ENCODE measurements at places on chromosomes 1 and 21.

GRCh38 chr1:3691421-3692204 lies 39.3 kb downstream of the TP73 start:
- no peak for DNase-seq

- no peak for DNase-seq
Measured at GRCh38 chr1:110338309-110338885, 780 bp upstream of the RBM15 start.

DNA sequence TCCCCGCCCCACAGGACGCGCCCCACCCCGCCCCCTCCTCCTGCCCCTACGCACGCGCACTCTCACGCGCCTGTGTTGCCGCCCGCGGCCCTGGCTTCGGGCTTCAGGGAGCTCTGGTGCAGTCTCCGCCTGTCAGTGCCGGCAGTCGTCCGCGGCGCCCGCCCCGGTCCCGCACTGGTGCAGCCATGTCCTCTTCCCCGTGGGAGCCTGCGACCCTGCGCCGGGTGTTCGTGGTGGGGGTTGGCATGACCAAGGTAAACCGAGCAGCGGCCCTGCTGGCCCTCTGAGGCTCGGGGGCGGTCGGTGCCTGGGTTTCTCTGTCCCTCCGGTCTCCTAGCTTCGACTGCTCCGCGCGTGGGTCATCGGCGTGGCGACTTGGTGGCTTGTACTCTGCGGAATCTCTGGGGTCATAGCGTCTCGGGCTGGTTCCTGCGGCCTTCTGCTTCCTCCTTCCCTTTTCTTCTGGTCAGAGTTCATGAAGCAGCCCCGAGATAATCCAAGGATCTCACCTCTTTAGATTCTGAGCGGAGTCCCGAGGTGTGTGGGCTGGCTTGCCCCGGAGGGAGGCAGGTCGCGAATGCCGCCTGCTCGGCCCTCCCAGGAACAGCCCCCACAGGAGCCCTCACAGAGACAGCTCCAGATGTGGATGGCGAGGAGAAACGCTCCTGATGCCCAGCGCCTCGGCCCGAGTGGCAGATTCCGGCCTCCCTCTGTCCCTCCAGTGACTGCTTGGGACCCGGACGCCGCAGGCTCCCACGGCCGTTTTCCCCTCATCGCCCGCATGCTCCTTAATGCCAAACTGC lies at the start of gene SCP2:
TSS of gene SCP2 (plus strand) at position 65 of the 803 bp plus-strand sequence. CDS start at position 186, 121 bp downstream.
- DNase-seq, result peak; percentile 62

DNA sequence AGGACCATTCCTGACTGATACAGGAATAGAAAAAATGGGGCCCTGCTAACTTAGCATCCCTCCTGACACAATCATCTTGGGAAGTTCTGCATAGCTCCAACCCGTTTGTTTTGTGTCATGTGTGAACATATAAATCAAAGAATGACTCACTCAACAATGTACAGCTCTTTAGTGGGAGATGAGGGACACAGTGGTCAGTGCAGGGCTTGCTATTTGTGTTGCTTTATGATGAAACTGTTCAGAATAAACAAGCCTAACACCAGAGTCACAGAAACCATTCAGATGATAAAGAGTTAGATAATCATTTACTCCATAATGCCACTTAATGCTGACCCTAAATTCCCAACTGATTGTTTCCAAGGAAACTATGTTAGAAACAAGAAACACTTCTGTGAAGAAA lies 154.2 kb upstream of the ZNHIT6 start:
- peak; percentile 40 for DNase-seq

- DNase-seq, result no peak
Measured at GRCh38 chr21:43961382-43961909, 50.7 kb upstream of the TRAPPC10 start.

- DNase-seq, result no peak
Measured at GRCh38 chr1:15833842-15834405, 13.6 kb upstream of the SPEN start.

GRCh38 chr1:230083746-230084407 lies 16.8 kb downstream of the GALNT2 start:
- no peak for DNase-seq

- DNase-seq, result peak; percentile 90
Measured at GRCh38 chr1:91555821-91556531, 55.3 kb downstream of the CDC7 start.

DNA sequence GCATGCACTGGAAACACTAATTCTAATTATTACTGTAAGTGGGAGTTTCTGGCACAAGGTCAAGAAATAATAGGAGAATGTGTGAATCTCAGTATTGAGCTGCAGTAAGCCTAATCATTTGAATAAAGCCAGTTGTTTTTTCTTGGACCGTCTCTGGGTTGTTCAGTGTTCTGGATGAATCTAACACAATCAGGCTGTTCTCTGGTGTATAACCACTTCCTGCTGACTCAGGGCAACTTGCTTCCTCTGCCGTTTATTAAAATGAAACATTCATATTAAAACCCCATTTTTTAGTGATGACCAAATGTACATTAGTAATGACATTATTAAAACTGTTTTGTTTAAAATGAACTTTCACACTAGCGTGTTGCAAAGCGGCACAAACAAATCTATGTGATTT lies 273.1 kb upstream of the SNX7 start:
- DNase-seq, result peak; percentile 94

DNA sequence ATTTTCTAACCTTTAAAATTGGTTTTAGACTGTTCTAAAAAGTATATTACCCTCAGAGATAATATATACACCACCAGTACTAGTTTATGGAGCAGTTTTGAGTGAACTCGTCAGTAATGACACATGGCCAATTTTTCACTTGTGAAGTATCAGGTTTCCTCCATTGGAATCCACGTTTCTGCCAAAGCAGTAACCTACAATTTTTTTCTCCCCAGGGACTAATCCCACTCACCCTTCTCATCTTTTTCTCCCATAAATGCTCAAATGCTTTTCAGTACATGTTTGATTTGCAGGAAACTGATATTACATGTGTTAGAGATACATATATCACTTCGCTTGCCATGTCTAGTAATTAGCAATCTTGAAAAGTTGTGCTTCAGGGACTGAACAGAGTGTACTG lies 94.1 kb downstream of the COL24A1 start:
- peak; percentile 65 for DNase-seq

- DNase-seq, result no peak
Measured at GRCh38 chr21:45276596-45276995, 11.1 kb downstream of the POFUT2 start.

DNA sequence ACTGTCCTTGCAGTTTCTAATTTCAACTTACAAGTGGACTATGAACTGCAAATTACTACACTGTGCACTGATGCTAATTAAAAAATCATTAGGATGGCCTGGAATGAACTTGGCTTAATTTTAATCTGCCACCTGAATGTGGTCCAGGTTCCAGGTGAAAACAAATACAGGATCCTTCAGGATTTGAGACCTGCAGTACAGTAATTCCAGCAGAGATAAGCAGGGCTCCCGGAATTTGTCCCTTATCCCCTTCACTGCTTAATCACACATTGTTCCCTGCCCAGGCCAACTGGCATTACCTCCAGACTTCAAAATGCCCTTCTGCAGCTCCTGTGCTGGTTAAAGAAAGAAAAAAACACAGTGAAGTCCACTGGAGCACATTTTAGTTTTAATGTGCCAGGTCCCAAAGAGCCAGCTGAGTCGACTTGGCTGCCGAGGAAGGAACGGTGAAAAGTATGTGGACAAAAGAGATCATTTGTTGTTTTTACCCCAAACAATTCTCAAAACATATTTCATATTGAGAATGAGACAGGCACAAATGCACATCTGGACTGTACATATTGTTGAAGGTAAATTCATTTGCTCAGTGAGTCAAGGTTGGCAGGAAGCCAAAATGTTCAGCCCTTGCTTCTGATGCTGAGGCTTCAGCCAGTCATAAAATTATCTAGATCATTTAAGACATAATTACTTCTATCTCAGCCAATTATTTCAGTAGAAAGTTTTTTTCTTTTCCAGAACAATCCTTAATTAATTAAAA lies 28.3 kb downstream of the DEGS1 start:
- peak; percentile 80 for DNase-seq

DNA sequence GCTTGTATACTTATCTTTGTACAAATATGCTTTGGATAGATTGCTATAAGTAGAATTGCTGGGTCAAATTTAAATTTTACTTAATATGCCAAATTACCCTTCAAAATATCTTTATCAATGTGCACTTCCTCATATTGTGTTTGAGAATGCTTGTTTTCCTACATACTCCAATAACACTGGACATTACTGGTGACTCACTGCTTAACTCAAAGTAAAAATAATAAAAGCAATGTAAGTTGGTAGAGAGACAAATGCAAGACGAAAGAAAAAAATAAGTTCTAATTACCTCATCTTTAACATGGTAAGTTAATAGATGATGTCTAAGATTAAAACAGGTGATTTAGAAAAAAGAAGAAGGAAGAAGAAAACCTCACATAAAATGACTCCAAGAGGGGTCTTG lies 7.9 kb upstream of the SH3GLB1 start:
- peak; percentile 43 for DNase-seq

- DNase-seq, result no peak
Measured at GRCh38 chr1:245099401-245099800, 55.4 kb upstream of the KIF26B start.

GRCh38 chr1:89129911-89130310 lies 4.0 kb upstream of the GBP2 start:
- no peak for DNase-seq

- DNase-seq, result peak; percentile 45
Measured at GRCh38 chr1:200907611-200908097, 13.0 kb downstream of the INAVA start.

GRCh38 chr21:46180079-46180722 lies 4.1 kb downstream of the SPATC1L start:
- no peak for DNase-seq

DNA sequence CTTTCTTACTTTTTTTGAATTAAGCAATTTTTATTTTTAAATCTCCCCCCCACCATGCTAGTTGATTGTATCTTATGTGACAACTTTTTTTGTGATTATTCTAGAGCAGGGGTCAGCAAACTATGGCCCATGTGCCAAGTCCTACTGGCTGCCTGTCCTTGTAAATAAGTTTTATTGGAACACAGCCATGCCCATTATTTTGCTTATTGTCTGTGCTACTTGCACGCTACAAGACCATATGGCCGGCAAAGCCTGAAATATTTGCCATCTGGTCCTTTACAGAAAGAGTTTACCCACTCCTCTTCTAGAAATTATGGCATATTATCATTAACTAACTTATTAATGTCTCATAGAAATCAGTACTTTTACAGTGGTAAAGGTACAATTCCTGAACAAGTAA lies 51.7 kb downstream of the AK5 start:
- no peak for DNase-seq

DNA sequence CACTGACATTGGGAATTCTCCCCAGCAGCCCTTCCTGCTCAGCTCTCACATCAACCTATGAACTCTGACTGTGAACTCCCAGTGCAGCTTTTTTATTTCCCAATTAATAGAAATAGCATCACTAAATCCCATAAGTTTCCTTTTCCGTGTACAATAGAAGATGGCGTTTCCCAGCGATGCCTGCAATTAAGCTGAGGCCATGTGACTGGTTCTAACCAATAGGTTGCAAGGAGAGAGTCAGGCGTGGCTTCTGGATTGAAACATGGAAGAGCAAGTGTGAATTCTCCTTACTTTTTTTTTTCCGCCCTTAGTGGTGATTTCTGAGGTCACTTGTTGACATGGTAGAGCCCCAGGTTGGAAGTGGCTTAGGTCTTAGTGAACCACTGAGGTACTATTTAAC lies 59.0 kb upstream of the IGSF5 start:
- DNase-seq, result no peak

- DNase-seq, result peak; percentile 24
Measured at GRCh38 chr1:170619241-170620028, 44.5 kb upstream of the PRRX1 start.

DNA sequence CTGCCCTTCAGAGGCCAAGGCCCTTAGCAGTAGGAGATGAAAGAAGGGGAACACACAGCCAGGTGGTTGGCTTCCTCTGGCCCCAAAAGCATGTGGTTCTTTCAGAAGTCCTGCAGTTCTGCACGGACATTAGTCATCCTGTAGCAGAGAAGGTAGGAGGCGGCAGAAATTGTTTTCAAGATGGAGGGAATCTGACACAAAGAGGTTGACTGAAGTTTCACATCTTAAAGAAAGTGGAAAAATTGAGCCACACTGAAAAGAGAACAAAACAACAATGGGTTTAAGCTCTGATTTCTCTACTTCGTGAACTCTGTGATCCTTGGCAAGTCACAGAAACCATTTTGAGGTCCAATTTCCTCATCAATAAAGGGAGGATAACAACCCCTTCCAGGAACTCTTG lies 125.3 kb upstream of the DNAH14 start:
- no peak for DNase-seq

- DNase-seq, result no peak
Measured at GRCh38 chr1:168386492-168386891, 105.8 kb downstream of the TBX19 start.

GRCh38 chr1:175984813-175985212 lies 222.3 kb downstream of the COP1 start:
- no peak for DNase-seq

Measured in iris pigment epithelial cell (primary cell).